Anterior cingulate cortex (tissue), 58 donors: ENCODE measurements at places on chromosomes 3 and 15.

GRCh38 chr3:170418422-170419398, at the start of gene CLDN11:
Gene CLDN11 (plus strand): TSS chr3:170418868. CDS start chr3:170419067, 199 bp downstream.
- peak; percentile 74 for DNase-seq

DNA sequence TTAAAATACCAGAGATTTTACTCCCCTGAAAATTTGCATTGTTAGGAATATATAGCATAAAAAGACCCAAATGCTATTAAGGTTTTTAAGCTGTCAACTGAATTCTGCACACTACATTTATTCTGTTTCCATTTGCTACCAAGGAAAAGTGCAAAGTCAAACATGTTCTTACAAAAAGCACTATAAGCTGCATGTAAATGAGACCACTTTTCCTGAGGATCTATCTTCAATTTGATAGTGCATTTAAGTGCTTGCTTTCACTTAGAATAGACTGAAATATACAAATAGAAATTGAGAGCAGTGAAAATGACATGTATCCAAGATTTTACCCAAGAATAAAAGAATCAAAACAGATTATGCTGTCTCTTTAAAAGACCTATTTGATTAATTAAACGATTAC, 1216.2 kb downstream of the ROBO2 start:
- no peak for DNase-seq

- no peak for DNase-seq
Measured at GRCh38 chr3:141471160-141471559, 15.7 kb upstream of the RASA2 start.

- DNase-seq, result peak; percentile 72
Measured at GRCh38 chr3:24494618-24495325, at the start of gene THRB. Gene THRB (minus strand): TSS chr3:24494850.

GRCh38 chr3:48962939-48963338, 27.1 kb upstream of the P4HTM start:
- no peak for DNase-seq

DNA sequence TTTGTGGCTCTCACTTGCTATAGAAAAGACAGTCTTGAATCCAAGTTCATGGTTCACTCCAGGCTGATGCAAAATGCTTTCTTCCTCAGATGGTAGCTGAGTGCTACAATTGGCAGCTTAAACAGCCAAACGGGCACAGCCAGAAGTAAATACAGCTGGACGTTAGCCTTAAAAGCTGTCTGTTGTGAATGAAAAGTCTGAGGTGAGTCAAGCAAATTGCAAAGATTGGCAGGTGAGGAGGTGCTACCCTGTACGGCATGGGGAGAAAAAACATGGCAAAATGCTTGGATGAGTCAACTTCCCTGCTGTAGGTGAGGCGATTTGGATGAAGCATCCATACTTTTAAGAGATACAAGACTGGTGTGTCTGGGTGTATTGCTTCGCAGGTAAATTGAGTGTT, 40.5 kb downstream of the IL5RA start:
- no peak for DNase-seq

GRCh38 chr3:86562090-86562489, 428.9 kb downstream of the VGLL3 start:
- DNase-seq, result no peak

DNA sequence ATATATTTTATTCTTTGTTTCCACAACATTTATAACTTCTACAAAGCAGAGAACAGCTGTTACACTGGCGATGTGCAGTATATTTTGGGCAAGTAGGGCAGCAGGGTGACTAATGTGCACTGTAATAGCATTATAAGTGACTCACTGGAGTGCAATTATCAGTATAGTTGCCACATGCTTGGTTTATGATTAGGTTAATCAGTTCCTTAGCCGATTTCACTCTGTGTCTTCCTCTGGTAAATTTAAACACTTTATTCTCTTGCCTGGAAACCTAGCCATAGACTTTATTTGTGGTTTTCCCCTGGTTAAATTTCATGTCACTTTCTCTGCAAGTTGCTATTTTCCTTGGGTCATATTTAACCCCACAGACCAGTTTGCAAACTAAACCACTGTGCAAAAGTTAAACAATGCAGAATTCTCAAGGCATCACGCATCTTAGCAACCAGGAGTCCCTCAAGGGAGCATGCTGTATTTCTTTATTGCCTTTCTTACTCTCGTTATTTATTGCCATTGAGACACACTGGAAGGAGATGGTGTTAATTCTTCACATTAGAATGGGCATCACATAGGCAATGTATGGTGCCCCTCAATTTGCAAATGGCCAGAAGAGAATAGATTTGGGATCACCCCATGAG, 690.2 kb upstream of the DPPA4 start:
- no peak for DNase-seq

DNA sequence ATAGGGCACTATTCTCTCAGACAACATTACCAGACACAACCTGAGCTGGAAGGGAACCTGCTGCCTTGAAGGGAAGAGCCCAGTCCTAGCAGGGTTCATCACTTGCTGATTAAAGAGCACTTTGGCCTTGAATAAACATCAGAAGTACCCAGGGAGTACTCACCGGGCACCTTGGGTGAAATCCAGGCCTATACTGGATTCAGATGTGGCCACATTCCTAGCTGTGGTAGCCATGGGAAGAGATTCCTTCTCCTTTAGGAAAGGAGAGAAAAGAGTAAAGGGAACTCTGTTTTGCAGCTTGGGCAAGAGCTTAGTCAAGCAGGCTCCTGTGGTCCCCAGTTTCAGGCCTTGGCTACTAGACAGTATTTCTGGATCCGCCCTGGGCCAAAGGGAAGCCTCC, 195.0 kb downstream of the SPATA16 start:
- DNase-seq, result no peak

GRCh38 chr3:179991104-179991503, 45.6 kb downstream of the PEX5L start:
- DNase-seq, result no peak

- DNase-seq, result peak; percentile 84
Measured at GRCh38 chr3:39150803-39151631, 2.4 kb downstream of the CSRNP1 start.

DNA sequence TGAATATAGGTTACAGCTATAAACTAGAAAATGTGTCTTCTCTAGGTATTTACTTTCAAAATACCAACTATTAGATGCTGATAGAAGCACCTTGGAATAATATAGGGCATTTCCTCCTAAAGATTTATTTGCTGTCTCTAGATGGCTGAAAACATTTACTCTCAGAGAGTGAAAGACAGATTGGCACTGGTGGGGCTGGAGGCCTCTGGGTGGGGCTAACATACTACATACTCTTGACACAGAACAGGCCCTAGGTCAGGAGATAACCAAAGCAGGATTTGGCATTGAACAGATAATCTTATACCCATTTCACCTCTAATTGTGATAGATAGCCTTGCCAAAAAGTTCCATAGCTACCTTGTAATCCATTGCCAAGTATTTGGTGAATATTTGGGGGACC, 253.3 kb upstream of the TBC1D5 start:
- DNase-seq, result no peak

GRCh38 chr3:62843508-62843907, 31.7 kb downstream of the CADPS start:
- no peak for DNase-seq

DNA sequence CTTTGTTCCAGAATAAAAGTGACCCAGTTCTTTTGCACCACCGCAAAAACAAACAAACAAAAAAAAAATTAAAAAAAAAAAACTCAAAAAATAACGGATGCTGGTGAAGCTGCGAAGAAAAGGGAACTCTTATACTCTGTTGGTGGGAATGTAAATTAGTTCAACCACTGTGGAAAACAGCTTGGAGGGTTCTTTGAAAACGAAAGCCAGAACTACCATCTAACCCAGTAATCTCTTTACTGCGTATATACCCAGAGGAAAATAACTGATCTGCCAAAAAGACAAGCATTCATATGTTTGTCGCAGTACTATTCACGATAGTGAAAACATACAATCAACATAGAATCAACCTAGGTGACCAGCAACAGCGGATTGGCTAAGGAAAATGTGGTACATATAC, 298.9 kb upstream of the CBLB start:
- DNase-seq, result no peak

- DNase-seq, result no peak
Measured at GRCh38 chr3:28745916-28746617, 397.4 kb upstream of the AZI2 start.

DNA sequence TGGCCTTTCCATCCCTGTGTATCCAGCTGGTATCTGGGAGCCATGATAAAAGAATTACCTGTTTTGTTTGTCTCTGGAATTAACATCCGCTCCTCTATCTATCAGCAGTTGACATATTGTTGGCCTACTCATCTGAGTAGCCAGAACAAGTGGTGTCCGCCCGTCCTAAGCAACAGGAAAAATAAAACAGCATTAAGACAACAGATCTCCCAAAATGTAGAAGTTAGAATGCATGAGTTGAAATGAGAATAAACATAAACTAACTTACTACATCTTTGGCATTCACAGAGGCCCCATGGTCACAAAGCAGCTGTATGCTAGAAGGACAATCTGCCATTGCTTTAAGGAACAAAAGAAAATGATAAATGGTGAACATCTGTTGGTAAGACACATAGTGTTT, 75.9 kb downstream of the UACA start:
- no peak for DNase-seq

GRCh38 chr3:8499181-8499611, 2.4 kb upstream of the LMCD1 start:
- peak; percentile 24 for DNase-seq
